Stimulated activated CD4-positive, alpha-beta T cell treated with anti-CD3 and anti-CD28 coated beads, Interleukin-4, amount 100 ng/mL, for 24 hours (primary cell): ENCODE measurements at places on chromosomes 13 and 19.

DNA sequence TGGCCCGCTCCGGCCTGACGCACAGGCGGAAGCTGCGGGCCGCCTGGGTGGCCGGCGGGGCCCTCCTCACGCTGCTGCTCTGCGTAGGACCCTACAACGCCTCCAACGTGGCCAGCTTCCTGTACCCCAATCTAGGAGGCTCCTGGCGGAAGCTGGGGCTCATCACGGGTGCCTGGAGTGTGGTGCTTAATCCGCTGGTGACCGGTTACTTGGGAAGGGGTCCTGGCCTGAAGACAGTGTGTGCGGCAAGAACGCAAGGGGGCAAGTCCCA is 4.4 kb downstream of the FFAR1 start:
- no peak for DNase-seq

DNA sequence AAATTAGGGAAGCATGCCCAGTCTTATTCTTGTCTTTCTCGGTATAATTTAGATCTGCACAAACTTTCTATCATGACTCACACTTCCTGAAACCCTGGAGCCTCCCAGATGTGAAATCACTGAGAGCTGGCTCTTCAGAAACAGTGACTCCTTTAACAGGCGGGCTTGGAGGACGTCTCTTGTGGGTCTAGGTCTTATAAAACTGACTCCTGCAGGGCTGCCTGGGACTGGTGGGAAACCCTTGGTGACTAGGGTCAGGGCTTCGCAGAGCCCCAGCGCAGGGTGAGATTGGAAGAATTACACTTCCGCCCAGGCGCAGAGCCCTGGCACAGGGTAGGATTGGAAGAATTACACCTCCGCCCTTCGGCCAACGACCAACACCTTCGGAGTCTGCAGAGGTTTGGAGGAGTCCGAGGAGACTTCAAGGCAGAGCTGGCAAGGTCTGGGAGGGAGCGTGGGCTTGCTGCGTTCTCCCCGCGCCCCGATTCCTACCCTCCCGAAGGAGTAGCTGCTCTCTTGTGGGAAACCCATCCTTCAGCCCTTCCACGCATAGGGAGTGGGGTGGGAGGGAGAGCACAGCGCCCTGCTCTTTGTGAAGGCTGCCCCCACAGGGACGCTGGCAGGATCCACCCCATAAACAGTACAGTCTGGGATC is 43.4 kb upstream of the MAP3K10 start:
- DNase-seq: no peak

DNA sequence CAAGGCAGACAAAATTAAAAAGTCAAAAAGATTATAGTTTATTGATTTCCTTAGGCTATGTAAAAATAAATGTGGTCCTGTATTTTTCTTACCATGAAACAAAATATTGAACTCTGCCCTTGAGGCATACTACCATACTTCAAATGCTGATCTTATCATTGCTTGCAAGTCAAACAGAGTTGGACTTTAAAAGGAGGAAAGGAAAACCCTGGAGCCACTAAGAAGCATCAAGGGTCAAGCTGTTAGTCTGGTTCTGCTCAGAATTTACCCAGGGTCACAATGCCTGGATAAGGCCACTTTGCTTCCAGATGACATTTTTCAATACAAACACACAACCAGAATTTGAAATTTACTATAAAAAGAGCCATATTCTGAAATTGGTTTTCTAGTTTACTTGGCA is 2.2 kb upstream of the FREM2 start:
- no peak for DNase-seq

GRCh38 chr19:41934849-41935374 is 6.7 kb upstream of the ERFL start:
- DNase-seq: peak; percentile 85

DNA sequence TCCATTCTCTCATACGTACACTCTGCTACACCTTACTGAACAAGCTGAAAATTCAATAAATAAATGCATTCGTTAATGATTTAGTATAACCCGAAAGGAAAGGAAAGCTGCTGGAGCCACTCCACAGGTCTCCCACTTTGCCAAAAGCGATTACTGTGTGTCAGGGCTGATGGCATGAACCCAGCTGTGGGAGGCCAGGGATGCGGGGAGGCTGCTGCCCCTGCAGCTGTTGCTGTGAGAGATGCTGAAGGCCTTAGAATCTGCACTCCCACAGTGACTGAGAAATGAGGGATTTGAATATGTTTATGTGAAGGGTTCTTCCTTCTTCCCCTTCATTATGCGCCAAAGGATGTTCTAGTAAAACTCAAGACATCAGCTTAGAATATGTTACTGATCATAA is 58.7 kb upstream of the NBEA start:
- no peak for DNase-seq

GRCh38 chr19:51136851-51137551 is 5.1 kb upstream of the SIGLEC7 start:
- DNase-seq: no peak

DNA sequence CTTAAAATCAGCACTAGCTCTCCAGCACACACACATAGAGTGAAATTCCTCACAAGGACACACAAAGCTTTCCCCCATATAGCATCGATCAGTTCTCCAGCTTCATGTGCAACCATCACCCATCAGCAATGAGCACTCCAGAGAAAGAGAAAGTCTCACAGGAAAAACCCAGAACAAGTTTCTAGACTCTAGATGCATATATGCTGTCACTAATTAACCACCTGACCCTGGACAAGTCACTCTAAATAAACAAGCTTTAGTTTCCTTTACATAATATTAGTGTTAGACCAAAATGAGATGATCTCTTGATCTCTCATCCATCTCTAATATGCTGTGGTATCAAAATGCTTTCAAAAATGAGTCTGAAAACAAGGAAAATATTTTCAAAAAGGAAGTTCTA is 81.2 kb downstream of the TBC1D4 start:
- DNase-seq: no peak

GRCh38 chr13:66218583-66218982 is 1011.6 kb downstream of the PCDH9 start:
- DNase-seq: no peak

DNA sequence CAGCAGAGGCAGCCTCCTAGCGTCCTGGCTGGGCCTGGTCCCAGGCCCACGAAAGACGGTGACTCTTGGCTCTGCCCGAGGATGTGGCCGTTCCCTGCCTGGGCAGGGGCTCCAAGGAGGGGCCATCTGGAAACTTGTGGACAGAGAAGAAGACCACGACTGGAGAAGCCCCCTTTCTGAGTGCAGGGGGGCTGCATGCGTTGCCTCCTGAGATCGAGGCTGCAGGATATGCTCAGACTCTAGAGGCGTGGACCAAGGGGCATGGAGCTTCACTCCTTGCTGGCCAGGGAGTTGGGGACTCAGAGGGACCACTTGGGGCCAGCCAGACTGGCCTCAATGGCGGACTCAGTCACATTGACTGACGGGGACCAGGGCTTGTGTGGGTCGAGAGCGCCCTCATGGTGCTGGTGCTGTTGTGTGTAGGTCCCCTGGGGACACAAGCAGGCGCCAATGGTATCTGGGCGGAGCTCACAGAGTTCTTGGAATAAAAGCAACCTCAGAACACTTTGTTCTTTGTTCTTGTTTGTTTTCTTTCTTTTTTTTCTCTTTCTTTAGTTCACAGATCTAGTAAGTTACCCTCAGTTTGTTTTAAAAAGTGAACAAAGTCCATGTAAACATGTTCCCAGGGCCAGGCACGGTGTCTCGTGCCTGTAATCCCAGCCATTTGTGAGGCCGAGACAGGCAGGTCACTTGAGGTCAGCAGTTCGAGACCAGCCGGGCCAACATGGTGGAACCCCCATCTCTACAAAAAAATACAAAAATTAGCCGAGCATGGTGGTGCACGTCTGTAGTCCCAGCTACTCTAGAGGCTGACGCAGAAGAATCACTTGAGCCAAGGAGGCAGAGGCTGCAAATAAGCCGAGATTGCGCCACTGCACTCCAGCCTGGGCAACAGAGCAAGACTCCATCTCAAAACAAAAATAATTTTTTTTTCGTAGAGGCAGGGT is 10.2 kb downstream of the ANGPTL4 start:
- no peak for DNase-seq

- DNase-seq: no peak
These were observed 2.0 kb downstream of the NACC1 start for GRCh38 chr19:13120031-13120430.

DNA sequence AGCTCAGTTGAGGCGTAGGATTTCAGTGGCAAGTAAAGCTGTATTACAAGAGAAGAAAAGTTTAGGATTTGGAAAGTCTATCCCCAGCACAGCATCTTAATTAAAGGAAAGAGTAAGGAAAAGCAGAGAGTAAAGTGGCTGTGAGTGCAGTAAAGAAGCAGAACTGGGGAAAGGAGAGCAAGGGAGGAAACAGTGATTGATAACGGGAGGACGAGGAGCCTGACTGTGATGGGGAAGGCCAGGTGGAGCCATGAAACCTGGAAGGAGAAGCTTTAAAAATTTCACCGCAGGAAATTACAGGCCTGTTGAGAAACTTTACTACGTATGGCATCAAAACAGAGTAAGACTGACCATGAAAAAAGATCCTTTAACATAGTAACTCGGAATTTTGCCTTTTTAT is 175.6 kb downstream of the SHISA2 start:
- no peak for DNase-seq

GRCh38 chr19:19366434-19367396 is 38.8 kb upstream of the GATAD2A start:
- DNase-seq: peak; percentile 69

- no peak for DNase-seq
These were observed 1220.5 kb upstream of the SLC10A2 start for GRCh38 chr13:104286566-104287290.

DNA sequence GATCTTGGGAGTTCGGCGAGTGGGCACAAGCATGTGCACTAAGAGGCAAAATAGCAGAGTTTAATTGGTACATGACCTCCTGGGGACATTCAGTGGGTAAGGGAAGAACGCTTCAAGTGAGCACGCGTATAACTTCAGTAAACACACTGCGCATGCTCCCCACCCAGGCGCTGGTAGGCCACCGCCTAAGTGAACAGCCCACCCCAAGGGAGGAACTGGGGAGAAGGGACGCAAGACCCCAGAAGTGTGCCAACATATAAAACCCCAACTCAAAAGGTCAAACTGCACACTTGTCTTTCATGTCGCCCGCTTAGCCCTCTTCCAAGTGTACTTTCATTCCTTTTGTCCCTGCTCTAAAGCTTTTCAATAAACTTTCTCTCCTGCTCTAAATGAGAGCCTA is 10.5 kb upstream of the NTN5 start:
- no peak for DNase-seq

DNA sequence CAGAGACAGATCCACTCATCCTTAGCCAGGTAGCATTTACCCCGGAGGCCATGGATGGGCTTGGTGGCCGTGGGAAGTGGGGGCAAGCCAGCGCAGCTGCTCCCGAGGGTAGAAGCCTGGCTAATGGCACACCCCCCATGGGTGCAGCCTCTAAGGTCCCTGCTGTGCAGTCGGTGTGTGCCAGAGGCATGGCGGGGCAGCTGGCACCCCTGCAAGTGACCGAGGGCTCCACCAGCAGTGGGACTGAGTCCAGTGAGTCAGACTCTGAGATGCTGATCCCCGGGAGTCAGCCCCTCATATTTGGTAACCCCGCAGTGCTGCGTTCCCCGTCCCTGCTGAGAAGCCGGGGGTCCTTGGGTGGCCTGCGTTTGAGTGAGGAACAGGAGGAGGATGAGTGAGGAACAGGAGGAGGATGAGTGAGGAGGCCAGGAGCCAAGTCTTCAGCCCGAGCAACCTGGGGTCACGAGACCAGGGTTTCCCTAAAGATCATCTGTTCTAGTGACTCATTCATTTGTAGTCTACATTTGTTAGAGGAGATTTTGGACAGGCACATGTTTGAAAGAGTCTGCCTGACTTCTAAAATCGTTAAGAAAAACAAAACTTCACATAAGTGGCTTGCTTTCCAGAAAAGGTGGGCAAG is 180.7 kb downstream of the STK24 start:
- no peak for DNase-seq

DNA sequence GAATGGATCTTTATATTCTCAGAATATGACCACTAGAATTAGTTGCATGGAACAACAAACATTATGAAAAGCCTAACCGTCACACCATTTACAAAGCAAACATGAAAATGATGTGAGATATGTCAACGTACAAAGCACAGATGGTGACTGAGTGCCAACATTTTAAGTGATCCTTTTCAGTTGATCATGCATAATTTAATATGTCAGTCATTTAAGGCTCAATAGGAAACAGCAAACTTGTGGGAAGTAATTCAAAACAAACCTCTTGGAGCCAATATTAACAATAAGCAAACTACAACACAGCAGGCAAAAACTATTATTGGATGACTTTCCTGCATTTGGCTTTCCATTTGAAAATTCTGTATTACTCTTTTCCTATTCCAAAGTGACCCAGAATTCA is 277.6 kb downstream of the SLITRK6 start:
- no peak for DNase-seq

DNA sequence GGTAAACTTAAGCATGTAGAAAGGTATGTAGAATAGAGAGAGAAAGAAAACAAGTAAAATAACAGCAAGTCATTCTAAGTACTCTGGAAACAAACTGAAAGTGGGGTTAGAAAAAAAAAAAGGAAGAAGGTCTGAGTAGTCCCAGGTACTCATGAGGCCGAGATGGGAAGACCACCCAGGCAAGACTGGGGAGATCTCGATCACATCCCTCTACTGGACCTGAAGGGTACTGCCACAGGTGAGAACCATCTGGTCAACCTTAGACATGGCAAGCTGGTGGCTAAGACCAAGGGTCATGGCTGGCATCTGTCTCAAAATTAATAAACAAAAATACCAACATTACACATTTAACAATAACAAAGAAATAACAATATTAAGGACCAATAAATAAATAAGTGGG is 36.3 kb upstream of the ZNF724 start:
- no peak for DNase-seq

DNA sequence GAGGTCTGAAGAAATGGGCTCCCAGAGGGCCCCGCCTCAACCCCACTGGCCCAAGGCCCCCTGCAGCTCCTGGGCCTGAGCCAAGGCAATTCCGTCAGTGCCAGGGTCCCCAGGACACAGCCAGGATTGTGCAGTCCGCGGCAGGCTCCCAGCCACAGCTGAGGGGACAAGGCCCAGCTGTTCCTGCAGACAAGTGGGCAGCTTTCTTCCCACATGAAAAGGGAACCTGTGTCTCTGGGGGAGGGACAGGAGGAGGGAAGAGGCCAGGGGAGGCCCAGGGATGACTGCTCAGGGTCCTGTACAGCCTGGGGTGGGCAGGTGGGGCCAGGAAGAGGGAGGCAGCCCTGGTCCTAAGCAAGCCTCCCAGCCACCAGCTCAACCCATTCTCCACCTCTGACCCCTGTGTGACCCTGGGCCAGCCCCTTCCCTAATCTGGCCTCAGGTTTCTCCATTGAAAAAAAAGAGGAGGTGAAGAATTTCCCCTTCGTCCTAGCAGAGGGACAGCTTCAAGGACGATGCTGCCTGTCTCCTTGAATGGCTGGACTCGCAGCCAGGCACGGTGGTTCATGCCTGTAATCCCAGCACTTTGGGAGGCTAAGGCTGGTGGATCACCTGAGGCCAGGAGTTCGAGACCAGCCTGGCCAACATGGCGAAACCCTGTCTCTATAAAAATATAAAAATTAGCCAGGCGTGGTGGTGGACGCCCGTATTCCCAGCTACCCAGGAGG is 20.5 kb upstream of the VSTM2B start:
- DNase-seq: no peak
